Stimulated activated CD4-positive, alpha-beta T cell treated with anti-CD3 and anti-CD28 coated beads, Interleukin-1b, Interleukin-23, amount 100 ng/mL, for 4 hours (primary cell): ENCODE measurements at places on chromosomes 7 and 10.
A peak's percentile ranks its signal among the peaks of the same experiment; 100 is the strongest.

- DNase-seq: no peak
These were observed 12.6 kb downstream of the HPS1 start for GRCh38 chr10:98433881-98434732.

DNA sequence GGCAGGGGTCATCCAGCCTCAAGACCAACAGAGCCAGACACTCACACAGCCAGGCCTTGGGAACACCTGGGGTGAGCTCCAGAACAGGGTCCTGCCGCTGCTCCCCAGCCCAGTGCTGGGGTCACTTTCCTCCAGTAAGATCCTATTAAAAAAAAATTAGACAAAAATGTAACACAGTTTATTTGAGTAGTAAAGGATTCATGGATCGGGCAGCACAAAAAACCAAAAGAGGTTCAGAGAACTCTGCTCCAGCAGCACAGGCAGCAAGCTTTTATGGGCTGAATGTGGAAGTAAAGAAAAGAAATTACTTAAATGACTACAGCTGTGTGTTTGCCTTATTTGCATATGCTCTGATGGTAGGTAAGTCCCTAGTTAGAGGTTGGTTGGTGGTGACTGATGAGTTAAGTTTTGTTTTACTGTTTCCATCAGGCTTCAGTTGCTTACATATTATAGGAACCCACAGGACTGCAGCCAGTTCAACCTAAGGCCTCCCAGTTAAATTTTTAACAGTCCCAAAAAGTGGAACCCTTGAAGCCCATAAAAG is 80.5 kb upstream of the FGFR2 start:
- no peak for DNase-seq

DNA sequence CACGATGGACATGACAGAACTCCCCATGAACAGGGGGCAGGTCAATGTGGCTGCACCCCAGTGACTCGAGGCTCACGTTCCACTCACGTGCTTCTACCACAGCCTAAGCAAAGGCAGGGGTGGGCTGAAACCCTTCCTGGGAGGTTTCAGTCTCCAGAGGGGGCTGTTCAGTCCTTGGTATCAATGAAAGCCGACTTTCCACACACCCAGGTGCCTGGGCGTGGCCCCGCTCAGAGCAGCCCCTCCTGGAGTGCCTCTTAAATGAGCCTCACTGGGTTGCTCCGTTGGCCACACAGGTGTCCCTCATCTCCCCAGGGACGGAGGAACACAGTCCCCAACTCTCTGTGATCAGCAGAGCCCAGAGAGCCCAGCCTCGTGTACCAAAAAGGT is 90.5 kb upstream of the PDGFA start:
- no peak for DNase-seq

DNA sequence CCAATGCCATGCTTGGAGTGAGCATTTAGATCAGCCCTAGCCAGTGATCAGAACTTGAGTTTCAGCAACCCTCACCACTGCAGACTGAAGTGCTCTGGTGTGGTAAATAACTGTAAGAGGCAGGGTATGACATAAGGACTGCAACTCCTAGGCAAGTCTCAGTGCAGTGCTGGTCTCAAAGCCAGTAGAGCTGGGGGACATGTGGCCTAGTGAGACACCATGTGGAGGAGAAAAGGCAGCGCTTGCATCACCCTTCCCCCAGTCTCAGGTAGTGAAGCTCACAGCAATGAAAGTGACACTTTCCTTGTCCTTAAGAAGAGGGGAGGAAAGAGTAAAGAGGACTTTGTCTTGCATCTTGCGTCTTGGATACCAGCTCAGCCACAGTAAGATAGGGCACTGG is 386.8 kb upstream of the POT1 start:
- DNase-seq: no peak

DNA sequence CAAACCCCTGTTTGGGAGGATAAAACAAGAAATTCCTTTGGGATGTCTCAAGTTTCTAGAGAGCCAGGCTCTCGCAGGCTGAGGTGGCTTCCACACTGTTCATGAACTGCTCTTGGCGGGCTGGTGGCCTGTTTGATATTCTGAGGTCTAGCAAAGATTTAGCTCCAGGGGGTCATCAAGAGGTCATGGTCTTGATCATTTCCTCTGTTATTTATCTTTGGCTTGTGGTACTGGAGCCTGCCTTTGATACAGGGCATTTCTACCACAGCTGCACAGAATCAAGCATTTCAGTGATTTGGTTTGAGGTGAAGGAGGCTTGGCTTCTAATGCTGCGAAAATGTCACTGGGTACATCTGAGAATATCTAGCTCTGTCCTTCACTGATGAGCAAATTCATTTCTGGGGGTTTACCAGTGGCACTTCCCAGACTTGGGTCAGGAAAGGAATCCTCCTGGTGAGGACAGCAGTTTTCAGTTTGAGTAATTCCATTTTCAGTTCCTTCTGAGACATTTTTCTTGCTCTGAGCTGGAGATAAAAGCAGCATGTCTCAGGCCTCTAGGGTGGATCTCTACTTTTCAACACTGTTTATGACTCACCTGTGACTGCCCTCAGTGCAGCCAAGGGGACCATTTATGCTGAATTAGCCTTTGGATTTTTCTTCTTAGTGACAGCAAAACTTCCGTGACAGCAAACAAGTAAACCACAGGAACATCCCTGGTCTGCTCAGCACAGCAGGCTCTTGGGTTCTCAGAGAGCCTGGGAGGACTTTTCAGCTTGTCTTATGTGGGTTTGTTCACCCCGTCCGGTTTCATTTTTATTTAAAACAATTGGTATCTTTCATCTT is 312.0 kb downstream of the RNLS start:
- no peak for DNase-seq

DNA sequence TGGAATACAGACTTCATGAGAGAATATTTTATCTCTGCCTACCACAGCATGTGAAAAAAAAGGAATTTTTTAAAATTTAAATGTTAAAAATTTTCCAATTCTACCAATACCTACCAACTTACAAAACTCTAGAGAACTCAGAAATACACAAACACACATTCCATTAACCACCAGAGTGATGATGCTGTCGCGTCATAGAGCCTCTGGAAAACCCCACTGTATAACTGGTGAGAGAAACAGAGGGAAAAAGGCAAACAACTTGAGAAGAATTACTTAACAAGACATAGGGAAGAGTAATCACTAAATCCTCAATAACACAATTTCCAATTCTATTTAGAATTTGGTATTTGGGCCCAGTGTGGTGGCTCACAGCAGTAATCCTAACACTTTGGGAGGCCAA is 6.2 kb upstream of the SPOCK2 start:
- DNase-seq: no peak

GRCh38 chr10:51789118-51789517 is 89.7 kb upstream of the CSTF2T start:
- no peak for DNase-seq

DNA sequence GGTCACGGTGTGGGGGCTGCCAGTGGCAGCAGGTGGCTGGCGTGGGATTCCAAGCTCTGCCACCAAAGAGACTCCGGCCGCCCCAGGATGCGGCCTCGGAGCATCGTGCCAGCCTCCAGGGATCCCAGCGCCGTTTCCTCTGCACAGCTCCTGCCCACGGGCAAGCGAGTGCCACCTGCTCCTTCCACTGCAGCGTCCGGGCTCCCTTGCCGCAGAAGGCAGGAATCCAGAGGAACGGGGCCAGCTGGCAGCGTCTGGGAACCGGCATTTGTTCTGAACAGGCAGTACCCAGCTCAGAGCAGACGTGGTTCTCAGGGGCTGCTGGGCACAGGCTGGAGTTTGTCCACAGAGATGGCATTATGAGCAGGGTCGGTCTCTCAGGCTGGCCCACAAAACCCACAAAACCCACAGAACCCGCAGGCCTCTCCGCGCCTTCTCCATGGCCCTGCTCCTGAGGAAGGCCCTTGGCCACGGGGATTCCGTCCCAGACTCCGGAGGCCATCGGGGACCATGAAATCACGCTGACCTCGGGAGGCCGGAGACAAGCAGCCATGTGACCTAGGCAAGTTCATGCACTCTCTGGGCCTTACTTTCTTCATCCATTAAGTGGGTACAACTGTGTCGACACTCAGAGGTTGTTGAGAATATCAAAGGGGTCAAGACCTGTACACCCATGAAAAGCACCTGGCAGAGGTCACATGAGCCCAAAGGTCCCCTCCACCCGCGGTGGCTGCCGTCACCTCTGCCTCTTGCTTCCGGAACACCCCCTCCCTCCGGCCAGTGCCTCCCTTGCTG is 72.1 kb upstream of the TNRC18 start:
- no peak for DNase-seq

- DNase-seq: no peak
These were observed 20.9 kb downstream of the WBP1L start for GRCh38 chr10:102764470-102765161.

DNA sequence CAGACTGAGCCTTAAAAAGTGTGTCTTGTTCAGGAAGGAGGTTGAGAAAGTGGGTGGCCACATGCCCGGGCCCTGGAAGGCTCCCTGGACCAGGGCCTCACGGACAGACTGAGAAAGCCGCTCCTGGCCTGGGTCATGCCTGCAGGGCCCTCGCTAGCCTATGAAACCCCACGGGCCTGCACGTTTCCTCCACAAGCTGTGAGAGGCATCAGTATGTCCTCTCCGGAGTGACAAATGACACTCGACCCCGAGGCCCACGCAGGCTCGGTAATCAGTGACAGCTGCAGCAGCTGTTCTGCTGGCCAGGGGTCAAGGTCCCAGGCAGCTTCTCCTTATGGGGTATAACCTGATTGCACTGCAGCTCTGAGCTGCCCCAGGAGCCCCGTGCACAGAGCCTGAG is 47.6 kb downstream of the ASB13 start:
- no peak for DNase-seq

DNA sequence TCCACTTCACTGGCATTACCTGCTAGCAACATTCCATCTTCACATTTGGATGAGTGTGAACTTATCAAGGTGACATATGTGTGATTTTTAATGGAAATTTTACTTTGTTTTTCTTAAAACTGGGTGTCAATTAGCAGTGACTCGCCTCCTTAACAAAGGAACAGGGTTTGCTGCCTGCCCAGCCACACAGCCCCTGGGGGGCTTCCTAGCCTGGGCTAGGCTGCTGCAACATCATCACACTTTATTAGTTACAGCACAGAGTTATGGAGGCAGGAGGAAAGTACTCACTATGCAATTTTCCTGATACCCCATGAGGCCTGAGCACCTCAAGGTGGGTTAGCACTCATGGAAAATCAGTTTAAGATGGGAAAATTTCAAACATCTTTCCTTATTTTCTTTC is 861.3 kb downstream of the NRG3 start:
- no peak for DNase-seq

- DNase-seq: no peak
These were observed 102.5 kb downstream of the PCLO start for GRCh38 chr7:83060218-83060617.

- no peak for DNase-seq
These were observed 9.8 kb upstream of the DENND2A start for GRCh38 chr7:140650367-140650766.

DNA sequence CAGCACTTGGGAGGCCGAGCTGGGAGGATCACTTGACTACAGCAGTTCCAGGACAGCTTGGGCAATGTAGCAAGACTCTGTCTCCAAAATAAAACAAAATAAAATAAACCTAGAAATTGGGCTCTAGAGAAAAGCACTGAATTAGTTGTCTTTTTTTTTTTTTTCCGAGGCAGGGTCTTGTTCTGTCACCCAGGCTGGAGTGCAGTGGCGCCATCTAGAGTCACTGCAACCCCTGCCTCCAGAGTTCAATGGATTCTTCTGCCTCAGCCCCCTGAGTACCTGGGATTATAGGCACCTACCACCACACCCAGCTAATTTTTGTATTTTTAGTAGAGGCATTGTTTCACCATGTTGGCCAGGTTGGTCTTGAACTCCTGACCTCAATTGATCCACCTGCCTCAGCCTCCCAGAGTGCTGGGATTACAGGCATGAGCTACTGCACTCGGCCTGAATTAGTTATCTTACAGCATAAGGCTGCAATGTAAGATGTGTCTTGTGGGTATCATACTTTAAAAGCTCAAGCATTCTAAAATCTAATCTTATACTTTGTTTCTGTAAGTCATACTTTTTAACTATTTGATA is 12.8 kb downstream of the MEIG1 start:
- DNase-seq: peak; percentile 43

DNA sequence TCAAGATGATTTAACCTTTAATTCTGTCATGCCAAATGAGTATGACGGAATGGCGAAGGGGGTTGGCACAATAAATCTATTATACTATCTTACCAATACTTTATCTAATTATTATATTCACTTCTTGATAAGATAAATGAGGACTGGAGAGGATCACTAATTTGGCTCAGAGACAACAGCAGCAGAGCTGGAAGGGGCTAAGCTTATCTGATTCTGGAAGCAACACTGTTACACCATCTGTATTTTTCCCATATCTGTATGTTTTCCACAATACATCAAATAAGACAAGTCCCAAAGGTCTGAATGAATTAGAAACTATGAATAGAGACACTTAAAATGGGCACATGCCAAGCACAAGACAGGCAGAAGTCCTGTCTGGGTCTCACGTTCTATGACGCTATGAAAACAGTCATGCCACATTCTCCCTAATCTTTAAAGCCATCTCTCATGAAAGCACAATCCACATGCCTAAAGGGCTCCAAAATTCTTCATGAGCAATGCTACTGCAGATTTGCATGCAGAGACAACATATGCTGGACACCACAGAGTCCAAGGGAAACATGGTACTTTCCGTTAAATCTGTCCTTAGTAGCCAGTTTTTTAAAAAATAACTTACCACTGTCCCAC is 88.3 kb downstream of the SLC25A13 start:
- no peak for DNase-seq

- no peak for DNase-seq
These were observed 751.5 kb downstream of the AUTS2 start for GRCh38 chr7:70349819-70350218.

GRCh38 chr7:128278366-128278765 is 37.3 kb downstream of the LEP start:
- no peak for DNase-seq

DNA sequence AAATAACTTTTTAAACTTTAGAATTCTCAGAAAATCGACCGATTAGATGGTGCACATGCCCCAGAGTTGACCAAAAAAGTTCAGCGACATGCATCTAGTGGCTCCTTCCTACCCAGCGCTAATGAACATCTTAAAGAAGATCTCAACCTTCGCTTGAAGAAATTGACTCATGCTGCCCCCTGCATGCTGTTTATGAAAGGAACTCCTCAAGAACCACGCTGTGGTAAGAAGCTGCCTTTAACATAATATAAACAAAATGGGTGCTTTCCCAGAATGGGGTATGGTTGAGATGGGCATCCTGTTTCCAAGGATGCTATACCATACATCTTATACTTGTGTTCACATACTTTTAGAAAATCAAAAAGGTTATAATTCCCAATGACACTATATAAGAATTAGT is 24.6 kb downstream of the GLRX3 start:
- no peak for DNase-seq

GRCh38 chr7:71835056-71835455 is 577.1 kb downstream of the CALN1 start:
- no peak for DNase-seq

- DNase-seq: no peak
These were observed 309.7 kb downstream of the EXOC4 start for GRCh38 chr7:133562621-133563020.
